ENCODE measurements at places on chromosomes 16 and 17.

- DNase-seq: no peak
Measured at GRCh38 chr17:17580662-17581470, 10.6 kb downstream of the PEMT start.

DNA sequence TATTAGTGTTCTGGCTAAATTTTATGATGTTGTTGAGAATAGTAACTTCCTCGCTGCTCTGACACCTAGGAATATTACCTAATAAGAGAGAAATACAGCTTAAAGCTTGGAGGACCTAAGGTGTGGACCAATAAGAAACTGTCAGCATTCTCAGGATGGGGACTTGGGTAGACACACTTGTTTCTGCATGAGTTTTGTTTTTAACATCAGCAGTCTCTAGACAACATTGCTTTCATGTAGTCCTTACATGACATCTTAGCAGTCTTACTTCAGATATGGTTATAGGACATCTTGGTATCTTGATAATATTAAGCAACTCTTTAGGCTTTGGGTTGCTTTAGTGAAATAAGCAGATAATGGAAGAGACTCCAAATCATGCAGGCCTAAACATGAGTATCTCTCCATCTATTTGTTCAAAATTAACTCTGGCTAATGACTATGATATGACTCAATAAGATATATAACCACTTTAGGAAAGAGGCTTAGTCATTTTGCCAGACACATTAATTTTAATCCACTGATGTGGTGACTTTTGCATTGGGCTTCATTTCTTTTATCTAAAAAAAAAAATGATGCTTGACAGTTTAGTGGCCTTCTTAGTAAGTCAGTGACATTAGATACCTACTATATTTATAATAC is 84.5 kb downstream of the WNT3 start:
- DNase-seq: no peak

- no peak for DNase-seq
Measured at GRCh38 chr16:64809876-64810629, 311.8 kb downstream of the CDH11 start.

DNA sequence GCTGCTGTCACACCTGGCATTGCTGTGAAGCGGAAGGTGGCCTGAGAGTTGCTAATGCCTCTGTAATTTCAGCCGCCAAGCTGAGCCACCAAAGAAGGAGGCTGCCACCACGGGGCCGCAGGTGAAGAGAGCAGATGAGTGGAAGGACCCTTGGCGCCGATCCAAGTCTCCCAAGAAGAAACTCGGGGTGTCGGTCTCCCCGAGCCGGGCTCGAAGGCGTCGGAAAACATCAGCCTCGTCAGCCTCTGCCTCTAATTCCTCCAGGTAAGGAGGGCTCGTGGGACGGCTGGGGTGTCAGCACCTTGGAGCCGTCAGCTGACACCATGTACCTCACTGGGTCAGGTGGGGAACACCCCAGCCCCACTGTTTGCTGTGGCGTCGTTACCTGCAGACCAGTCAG is 16.2 kb upstream of the IL17C start:
- no peak for DNase-seq

DNA sequence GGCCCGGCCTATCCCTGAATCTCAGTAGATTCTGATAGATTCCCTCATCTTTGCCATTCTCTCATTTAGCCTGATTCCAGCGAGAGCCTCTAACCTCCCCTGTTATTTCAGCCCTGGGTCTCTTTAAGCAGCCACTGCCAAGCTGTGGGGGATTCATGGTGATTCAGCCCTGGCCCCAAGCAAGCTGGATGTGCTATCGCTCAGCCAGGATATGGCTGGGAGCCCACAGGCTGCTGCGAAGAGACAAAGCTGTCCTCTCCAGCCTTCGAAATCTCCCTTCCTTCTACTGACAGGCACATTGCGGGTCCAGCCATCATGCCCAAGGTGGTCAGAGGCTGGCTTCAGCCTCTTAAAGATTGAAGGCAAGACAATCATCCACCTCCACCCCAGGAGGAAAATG is 394.1 kb downstream of the SOX9 start:
- no peak for DNase-seq

- no peak for DNase-seq
Measured at GRCh38 chr16:47528431-47528830, 67.3 kb downstream of the PHKB start.

GRCh38 chr17:6376931-6377361 is 58.0 kb downstream of the AIPL1 start:
- DNase-seq: no peak

DNA sequence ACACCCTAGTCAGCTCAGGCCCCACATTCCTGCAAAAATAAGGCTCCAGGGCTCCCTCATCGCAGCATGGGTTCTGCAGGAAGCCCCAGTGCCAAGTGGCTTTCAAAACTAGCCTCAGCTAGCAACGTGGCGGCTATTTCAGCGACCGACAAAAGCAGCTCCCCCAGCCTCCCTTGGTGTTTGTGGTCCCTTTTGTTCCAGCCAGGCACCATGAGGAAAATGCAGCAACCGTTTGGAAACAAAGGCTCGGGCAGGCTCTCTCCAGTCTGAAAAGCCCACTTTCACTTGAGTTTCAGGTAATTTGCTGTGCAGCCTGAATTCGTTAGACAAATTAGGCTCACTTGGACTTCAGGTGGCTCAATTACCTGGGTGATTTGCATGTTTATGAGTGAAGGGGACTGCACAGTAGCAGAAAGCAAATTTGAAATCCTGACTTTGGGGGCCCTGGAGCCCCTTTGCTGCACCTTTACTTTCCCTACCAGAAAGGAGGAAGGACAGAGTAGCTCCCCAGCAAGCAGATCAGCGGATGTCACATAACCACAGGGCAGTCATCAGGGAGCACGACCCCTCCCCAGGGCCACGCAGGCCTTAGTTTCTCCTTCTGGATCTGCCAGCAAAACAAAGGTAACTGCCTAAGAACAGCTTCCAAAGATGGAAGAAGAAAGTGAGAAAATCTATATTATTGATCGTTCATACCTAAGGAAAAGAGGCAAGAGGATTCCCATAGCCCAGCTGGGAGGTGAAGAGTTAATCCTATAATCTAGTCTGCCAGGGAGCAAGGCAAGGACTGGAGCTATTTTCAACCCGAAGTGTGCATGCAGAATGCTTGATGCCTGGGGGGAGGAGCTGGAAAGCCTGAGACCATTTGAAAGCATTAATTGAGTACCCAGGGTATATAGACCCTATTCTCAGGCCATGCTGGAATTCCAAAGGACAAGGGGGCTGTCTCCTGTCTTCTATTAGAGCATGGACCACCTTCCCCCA is 143.1 kb upstream of the SDK2 start:
- no peak for DNase-seq

- DNase-seq: no peak
Measured at GRCh38 chr17:36008998-36009665, 7.8 kb upstream of the CCL15 start.

DNA sequence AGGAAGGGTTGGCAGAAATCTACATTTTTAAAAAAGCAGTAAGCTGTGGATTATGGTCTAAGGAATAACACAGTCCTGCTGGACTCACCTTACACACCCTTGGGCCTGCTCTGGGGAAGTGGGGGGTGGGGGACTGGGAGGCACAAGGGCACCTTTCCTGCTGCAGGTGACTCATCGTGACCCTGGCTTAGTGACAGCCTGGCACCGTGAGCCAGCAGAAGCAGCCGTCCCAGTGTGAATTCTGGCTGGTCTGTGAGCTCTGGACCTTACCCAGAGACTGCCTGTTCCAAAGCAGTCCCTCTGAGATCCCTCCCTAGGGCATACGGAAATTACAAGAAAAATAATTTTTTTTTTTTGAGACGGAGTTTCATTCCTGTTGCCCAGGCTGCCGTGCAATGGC is 4.2 kb upstream of the CRK start:
- no peak for DNase-seq

DNA sequence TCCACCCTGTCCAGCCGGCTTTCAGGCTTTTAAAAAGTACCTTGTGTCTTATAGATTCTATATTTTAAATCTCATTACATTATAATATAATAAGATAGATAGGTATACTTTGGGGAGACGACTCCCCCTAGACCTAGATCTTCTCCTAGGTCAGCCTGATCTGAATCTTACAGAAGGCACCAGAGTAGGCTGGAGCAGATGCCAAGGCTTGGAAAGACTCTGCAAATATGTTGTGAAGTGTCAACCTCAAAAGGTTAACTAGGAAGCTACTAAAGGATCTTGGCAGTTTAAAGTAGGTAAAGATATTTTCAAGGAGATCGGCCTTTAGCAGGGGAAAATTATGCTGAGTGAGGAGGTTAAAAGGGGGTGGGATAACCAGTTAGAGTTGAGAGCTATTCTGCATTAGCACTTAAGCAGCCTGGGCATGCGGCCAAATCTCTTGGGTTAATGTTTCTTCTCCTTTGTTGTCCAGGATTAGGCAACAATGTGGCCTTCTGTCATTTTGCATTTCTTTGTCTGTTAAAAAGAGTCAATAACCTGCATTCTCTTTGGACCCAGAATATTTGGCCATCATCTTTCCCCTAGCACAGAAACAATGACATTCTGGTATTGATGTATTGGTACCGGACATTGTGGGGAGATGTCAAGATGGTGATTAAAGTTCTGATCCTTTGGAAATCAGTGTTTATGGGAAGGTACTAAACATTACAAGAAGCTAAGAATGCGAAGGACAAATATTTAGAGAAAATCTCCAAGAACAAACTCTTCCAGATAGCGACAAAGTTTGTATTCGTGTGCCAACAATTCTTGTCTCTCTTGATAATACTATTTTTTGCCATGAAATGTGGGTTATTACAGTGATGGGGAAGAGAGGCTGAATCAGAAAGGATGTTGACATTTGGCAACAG is 51.2 kb upstream of the DHX40 start:
- no peak for DNase-seq

GRCh38 chr17:30969989-30970830 is 629 bp upstream of the RNF135 start:
- DNase-seq: no peak

DNA sequence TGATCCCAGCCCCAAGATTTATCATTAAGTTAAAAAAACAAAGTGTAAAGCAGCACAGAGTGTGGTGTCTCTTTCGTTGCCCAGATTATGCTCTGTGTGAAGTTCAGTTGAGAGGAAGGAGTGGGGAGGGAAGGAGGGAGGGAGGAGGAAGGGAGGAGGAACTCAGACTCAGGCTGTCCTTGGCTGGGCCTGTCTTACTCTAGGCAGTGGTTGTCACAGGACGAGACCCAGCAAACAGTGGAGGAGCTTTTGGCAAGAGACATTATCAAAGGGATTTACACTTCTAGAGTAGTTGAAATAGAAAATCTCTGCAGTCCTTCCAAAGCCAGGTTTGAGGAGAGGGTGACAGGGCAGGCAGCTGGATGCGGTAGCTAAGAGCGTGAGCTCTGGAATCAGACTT is 27.8 kb downstream of the KNOP1 start:
- DNase-seq: no peak

- DNase-seq: no peak
Measured at GRCh38 chr17:17455173-17455572, 21.6 kb upstream of the MED9 start.

GRCh38 chr16:86531191-86531545 is 20.8 kb downstream of the FOXF1 start:
- no peak for DNase-seq

- no peak for DNase-seq
Measured at GRCh38 chr17:7825206-7825990, 8.6 kb upstream of the KDM6B start.

DNA sequence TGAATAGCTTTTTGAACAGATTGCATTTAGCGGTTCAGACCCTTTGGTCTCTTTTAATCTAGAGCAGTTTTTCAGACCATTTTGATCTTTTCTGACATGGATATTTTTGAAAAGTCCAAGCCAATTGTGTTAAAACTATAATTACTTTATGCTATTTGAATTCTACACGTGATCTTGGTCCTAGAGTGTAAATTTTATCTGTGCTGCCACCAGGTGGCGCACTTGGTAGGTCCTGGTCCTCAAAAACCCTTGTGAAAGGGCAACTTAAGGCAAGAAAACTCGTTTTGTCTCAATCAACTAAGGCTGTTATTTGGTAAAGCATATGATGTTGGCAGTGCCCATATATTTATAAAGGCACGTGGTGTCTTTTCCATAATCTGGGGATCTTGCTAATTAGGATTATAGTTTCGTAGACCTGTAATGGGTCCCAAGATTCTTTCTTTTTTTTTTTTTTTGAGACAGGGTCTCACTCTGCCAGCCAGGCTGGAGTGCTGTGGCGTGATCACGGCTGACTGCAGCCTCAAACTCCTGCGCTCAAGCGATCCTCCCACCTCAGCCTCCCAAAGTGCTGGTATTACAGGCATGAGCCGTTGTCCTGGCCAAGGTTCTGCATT is 43.9 kb upstream of the TEX2 start:
- DNase-seq: no peak

DNA sequence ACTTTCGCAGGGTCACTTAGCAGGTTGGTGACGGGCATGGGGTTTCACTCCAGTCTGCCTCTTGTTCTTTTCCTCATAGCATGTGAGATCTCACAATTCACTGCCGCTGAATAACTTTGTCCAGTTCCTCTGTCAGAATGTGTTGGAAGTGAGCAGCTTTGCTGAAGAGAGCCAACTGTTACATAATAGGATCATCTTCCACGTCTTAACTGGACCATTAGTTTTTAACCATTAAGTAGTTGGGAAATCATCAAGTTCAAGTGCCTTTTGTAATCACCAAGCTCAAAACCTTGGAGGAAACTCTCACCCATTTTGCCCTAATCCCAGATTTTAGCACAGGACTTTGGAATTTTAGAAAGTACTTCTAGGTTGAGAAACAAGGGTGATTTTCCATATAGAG is 290.6 kb downstream of the WWOX start:
- no peak for DNase-seq

- DNase-seq: no peak
Measured at GRCh38 chr16:58324792-58325191, 30.0 kb upstream of the PRSS54 start.

GRCh38 chr16:49101997-49102396 is 179.6 kb downstream of the CBLN1 start:
- no peak for DNase-seq

GRCh38 chr17:77191244-77191643 is 50.5 kb downstream of the SEC14L1 start:
- no peak for DNase-seq

DNA sequence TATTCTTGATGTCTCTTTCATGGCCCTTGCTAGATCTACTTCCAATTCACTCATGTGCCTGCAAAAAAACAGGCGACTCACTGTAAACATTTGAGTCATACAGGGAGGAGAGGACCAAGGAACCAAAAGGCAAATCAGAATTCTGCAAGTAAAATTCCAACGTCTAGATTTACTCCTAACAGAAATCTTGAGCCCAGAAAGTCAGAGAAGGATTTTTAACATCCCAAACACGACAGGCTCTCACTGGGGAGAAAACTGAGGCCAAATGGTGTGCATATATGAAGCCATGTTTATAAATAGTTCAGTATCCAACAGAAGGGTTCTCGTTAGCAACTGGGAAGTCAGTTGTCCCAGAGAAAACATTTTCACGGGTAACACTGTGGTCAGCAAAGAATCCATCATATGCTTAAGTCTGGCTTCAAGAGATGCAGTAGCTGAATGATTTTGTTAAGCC is 40.1 kb downstream of the LITAF start:
- DNase-seq: no peak

Data from GM12892 (cell line).